Activated CD4-positive, alpha-beta T cell treated with anti-CD3 and anti-CD28 coated beads for 36 hours (primary cell): ENCODE measurements at places on chromosomes 3 and 15.

DNA sequence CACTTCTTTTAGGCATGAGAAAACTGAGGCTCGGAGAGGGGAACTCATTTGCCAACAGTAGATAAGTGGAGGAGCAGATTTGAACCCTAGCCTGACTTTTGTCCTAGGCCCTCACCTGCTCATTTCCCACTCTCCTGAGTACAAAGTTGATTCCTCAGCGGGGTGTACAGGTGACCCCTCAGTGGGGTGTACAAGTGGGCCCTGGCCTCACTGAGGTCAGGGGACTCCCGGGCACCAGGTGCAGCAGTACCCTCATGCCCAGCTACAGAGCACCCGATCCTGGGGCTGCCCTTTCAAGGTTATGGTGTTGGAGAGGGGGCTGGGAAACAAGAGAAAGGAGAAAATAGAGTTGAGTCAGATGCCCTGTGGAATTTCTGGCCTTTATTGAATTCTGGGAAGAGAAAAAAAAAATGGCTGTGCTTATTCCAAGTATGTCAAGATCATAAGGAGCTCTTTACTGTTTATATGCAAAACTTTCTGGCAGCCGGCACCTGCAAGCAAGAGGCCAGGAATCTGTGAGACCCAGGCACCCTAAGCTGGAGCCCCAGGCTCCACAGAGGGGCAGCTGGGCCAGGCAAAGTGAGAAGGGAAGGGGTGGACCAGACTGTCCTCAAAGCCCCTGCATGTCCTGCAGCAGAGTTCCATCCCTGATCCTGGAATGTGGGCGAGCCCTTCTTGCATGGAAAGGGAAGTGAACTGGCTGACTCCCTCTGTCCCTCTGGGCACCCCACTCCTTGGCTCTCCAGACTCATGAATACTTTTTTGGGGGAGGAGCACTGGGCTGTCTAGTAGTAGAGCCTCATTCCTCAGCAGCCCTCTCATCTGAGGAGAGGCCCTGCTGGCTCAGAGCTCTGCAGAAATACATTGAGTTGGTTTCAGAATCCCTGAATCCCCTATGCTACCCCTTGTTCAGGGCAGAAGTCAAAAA is 43.1 kb downstream of the AMOTL2 start:
- DNase-seq, result no peak

GRCh38 chr3:45055032-45055410 is 28.9 kb downstream of the CLEC3B start:
- DNase-seq, result no peak

- DNase-seq, result no peak
These were observed 9.7 kb upstream of the CMTM7 start for GRCh38 chr3:32381922-32382321.

DNA sequence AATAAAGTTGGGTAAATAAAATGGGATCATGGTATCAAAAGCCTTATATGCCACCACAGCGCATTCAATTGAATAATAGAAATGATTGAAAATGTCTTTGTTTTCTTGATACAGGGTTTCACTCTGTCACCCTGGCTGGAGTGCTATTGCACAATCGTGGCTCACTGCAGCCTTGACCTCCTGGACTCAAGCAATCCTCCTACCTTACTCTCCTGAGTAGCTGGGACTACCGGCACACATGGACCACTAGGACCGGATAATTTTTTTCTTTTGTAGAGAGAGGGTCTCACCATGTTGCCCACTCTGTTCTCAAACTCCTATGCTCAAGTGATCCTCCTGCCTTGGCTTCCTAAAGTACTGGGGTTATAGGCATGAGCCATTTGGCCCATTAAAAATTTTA is 33.8 kb upstream of the BBX start:
- DNase-seq, result no peak

DNA sequence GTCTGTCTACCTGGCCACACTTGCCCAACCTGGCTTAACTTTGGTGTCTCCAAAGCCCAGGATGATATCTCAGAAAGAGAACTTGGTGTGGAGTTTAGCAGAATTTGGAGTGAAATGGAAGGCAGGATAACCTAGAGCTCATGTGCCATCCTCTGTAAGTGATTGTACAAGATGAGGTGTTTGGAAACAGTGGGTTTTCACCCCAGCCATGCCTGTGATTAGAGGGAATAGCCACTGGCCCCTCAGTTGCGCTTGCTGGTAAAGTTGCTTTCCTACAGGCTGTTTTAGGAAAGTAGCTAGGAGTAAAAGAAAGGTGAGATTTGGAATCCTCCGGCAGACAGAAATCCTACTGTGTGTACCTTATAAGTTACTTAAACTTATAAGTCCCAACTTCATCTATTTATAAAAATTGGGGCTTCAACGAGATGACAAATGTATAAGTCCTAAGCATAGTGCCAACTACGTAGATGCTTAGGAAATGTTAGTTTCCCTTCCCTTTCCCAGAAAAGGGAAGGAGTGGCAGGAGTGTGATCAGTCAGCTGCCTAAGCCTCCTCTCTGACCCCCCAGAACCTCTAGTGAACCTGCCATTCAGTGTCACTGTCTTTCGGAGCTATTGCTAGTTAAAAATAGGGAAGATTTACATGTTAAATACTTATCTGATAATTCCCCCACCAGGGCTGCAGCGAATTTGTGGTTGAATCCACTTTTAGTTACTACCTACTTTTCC is 13.4 kb upstream of the BMF start:
- peak; percentile 0 for DNase-seq

DNA sequence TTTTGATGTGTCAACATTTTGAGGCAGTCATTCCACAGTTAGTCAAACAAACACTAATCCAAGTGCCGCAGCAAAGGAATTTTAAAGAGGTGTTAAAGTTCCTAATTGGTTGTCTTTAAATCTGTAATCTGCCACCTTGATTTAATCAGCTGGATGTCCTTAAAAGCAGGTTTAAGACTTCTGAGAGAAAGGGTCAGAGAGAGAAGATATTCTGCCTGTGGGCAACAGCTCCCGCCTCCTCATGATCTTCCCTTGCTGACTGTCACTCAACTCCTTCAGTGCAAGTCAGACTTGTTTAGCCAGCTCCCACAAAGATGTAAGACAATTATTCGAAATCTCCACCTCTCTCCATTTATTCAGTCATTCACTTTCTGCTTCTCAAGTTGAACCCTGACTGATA is 92.6 kb upstream of the MYRIP start:
- no peak for DNase-seq

- DNase-seq, result no peak
These were observed 12.1 kb upstream of the RYR3 start for GRCh38 chr15:33298631-33299030.

GRCh38 chr3:114363554-114364202 is 69.8 kb downstream of the TIGIT start:
- DNase-seq, result no peak

DNA sequence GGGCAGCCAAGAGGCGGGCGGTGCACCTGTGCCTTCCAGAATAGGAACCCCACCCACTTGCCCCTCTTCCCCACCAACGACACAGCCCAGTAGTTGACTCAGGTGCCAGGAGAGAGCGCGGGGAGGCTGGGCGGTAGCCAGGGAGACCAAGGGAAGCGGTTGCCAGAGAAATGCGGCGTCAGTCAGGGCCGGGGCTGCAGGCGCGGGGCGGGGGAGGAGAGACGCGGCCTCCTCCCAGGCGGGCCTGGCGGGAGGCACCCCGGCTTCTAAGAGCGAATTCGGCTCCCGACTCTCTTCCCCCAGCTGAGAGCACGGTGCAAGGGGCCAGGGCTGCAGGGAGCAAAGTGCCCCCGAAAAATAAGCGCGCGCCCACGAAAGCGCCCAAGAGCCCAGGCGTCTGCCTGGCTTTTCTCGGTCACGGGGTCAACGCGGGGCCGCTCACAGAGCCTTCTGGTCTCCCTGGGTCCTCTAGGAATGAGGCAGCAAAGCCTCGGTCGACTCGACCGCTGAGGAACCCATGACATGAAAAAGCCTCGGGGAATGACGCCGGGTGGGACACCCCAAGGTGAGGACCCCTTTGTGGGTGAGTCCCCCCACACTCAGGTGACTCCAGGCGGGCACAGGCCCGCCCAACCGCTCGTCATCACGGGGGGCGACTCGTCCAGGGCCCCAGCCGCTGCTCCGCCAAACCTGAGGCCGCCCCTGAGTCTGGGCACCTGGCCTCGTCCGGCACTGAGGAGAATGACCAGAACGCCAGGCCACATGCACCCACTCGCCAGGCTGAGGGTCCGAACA is 716 bp downstream of the CPEB1 start:
- DNase-seq, result peak; percentile 36

- no peak for DNase-seq
These were observed 200.7 kb downstream of the TJP1 start for GRCh38 chr15:29621616-29622015.

DNA sequence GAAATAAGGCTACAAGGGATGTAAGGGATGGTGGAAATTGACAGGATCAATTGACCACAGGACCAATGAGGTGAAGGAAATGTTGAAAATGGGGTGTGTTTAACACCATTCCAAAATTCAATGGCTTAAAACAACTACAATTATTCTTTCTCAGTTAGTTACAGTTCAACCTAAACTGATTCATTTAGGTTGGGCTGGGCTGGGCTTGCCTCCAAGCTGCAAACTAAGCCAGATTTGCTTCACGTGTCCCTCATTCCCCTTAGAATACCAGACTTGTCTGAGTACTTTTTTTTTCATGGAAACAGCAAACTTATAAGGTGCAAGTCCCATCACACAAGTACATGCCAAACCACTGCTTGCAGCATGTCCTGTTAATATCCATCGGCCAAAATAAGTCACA is 280.1 kb downstream of the NEK10 start:
- DNase-seq, result no peak

DNA sequence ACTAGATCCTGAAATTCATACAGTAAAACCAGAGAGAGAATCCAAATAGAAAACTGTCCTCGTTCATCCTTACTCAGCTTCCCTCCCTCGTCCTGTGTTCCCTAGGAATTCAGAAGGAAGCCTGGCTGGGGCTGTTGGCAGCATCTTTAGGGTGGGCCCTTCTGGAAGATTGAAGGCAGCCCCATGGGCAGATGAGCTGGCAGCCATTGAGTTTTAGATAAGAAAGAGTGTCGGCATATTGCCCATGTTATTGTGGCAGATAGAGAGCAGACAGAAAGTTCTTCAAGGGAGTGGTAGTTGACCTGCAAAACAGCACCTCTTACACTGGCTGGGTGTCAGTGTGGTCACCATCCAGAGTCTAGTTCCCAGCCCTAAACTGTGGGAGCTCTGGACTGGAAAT is 23.5 kb downstream of the TMOD2 start:
- no peak for DNase-seq

- no peak for DNase-seq
These were observed 108.4 kb upstream of the VEPH1 start for GRCh38 chr3:157611536-157612076.

DNA sequence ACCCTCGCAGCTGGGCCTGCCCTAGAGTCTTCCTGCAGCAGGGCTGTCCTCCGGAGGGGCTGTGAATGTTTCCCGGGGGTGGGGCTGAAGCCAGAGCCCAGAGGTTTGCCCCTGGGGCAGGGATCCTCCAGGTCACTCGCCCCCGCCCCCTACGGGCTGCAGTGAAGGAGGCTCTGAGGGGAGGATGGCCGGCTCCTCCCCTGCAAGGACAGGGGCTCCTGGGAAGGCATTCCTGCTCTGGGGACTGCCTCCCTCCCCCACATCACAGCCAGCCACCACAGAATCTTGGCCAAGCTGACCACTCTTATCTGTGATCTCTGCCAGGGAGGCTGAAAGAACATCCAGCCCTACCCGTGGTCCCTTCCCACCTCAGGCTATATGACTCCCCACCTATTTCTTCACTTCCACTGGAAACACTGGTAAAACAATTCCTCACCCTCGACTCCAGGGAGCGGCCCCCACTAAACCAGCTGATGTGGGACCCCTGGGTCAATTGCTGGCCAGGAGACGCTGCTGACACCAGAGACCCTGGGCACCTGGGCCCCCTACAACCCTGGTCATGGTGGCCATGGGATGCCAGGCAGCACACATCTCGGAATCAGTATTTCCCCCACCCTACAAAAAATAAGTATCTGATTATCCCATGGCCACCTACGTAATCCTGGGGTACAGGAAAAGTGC is 66.0 kb downstream of the HMCES start:
- no peak for DNase-seq

- no peak for DNase-seq
These were observed 15.7 kb downstream of the BHLHE40 start for GRCh38 chr3:4994823-4995499.

GRCh38 chr15:66097151-66098021 is 156.2 kb downstream of the MEGF11 start:
- no peak for DNase-seq

GRCh38 chr3:170777564-170777926 is 92.5 kb downstream of the RPL22L1 start:
- no peak for DNase-seq

DNA sequence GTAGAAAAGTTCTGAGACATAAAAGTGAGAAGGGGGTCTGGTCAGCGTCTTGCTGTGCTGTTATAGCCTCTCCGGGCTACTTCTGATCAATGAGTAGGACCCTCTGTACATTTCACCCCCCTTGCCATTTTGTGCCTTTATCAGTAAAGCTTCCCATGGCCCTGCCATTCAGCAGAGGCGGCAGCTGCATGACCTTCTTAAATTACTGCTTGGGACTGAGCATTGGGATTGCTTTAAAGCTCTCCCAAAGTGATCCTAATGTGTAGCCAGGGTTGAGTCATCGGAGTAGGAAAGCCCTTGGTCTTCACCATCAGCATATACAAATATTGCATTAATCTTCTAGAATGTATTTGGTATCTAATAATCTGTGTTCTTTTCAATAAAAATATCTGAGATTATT is 70.2 kb downstream of the FMN1 start:
- DNase-seq, result no peak

DNA sequence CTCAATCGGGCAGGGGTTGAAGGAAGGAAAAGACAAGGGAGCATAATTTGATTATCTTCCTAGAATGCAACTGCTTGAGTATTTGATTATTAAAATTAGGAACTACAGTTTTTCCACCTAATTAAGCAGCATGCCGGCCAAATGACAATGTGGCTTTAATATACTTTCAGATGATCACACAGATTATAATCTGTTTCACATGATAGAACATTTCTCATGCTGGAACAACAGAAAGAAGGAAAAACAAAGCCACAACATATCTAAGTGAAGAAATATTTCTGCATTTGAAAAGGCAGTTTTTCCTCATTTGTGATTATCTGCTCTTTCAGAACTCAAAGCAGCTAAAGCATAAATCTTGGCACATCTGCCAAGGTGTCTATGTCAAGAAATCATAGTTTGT is 82.7 kb downstream of the STRIT1 start:
- no peak for DNase-seq

DNA sequence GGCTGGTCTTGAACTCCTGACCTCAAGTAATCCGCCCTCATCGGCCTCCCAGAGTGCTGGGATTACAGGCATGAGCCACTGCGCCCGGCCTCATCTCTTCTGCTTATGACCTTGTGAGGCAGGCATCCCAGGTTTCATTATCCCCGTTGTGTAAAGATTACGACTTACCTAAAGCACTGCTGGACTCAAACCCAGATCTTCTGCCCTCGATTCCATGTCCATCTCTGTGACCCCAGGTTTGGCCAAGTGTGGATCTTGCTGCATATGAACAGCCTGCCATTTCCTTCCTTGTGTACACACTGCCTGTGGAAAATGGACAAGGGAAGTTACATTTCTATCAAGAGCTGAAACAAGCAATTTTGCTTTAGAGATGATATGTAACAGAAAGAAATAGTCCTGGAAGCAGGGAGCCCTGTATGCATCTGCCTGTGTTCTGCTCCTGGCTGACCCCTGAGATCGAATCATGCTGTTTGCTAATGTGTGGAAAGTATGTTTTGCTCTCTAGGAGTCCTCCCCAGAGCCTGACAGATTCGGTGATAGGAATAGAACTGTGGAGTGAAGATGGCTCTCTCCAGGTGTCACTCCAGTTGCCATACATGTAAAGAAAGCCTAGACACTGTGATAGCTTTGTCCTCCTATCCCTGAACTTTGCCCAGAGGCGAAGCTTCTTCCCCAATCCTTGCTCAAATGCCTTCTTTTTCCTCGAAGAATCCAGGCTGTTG is 11.8 kb upstream of the LIPC start:
- DNase-seq, result no peak
